ENCODE measurements at places on chromosomes 1 and 21.

- DNase-seq = no peak
These were observed 413.9 kb downstream of the ADGRL2 start for GRCh38 chr1:82214606-82215005.

DNA sequence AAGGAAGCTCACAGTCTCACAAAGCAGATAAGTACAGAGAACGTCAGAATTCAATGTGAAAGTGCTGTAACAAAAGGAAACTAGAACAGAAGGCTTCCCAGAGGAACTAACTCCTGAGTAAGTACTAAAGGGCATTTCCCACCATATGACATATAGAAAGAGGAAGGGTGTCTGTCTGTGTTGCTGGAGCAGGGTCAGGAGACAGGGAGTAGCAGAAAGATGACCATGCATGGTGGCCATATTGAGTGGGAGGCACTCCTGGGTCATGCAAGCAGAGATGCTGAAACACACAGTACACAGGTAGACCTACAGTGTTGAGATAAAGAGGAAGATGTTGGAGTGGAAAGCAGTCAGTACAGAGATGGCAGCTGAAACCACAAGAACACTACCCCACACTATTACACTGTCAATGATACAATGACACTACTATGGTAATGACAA lies 47.3 kb downstream of the SLC25A24 start:
- no peak for DNase-seq

GRCh38 chr1:149934356-149934755 lies 2.3 kb downstream of the MTMR11 start:
- no peak for DNase-seq

DNA sequence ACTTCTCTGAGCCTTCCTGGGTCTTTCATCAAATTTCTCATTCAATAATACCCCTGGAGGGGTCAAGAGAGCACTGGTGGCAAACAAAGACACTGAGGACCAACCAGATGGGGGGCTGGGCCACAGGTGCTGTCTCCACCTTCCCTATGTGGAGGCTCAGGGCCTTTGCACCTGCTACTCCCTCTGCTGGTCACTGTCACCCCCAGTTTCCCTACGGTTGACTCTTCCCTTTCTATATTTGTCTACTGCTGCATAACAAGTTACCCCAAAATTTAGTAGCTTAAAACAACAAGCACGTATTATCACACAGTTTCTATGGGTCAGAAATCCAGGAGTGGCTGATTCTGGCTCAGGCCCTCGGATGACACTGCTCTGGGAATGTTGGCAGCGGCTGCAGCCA lies 138.8 kb upstream of the RUNX3 start:
- DNase-seq = no peak

- DNase-seq = no peak
These were observed 2.8 kb upstream of the USP1 start for GRCh38 chr1:62433861-62434617.

GRCh38 chr1:69475021-69475420 lies 92.7 kb upstream of the LRRC7 start:
- DNase-seq = no peak

DNA sequence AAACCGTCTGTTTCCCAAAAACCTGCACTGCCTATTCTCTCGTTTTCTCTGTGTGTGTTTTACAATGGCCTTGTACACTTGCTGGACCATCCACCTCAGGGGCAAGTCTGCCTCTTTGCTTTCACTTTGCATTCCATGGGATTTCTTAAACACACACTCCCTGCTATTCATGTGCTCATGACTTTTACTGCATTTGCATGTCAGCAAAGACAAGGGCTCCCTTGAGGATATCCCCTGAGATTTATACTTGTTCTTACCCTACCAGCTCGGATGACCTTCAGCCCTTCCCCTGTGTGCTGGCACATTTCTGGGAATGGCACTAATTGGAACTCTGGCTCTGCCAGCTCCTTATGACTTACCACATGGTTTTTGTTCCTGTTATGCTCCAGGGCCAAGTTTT lies 386.9 kb downstream of the AMY1C start:
- DNase-seq = no peak

- DNase-seq = peak; percentile 55
These were observed 49.4 kb upstream of the KIAA1614 start for GRCh38 chr1:180863158-180863775.

- no peak for DNase-seq
These were observed 3.0 kb upstream of the ATP1B1 start for GRCh38 chr1:169103480-169103893.

DNA sequence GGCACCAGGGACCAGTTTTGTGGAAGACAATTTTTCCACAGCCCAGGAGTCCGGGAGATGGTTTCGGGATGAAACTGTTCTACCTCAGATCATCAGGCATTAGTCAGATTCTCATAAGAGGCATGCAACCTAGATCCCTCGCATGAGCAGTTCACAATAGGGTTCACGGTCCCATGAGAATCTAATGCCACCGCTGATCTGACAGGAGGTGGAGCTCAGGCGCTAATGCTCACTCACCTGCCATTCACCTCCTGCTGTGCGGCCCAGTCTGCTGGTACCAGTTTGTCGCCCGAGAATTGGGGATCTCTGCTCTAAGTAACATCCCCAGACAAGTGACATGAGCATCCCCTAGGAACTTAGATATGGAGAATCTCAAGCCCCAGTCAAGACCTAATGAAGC lies 180.7 kb downstream of the COQ8A start:
- no peak for DNase-seq

- no peak for DNase-seq
These were observed 54.3 kb downstream of the CENPF start for GRCh38 chr1:214657299-214657698.

DNA sequence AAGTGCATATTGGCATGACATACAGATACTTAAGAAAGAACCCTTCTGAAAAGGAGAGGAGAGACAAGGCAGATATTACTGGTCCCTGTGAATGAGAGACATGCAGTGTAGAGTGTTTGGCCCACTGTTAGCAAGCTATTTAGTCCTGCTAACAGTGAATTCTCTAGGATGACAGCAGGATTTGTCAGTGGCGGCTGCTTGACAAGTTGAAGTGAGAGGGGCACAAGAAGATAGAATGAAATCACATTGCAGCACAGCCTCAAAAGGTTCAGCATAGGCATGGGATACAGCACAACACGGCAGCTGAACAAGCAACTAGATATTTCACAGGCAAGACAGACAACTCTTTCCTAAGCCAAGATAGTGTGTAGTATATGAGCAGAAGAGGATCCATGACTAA lies 407.9 kb downstream of the PLA2G4A start:
- DNase-seq = no peak

DNA sequence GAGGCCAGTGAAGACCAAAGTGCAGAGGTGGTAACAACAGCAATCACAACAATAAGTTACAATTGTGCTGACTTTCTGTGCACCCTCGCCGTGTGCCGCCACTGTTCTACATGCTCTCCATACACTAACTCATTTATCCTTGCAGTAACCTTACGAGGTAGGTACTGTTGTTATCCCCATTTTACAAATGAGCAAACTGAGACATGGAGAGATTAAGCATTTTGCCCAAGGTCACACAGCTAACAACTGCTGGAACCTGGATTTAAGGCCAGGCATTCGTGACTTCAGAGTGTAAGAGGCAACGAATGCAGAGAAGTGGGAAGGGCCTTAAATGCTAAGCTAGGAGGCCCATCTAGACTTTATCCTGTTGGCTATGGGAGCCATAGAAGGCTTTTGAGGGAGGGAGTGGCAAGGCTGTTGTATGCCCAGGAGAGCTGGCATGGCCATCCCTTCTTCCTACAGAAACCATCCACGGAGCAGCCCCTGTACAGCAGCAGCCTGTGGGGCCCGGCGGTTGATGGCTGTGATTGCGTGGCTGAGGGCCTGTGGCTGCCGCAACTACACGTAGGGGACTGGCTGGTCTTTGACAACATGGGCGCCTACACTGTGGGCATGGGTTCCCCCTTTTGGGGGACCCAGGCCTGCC lies 36.6 kb downstream of the AZIN2 start:
- no peak for DNase-seq

DNA sequence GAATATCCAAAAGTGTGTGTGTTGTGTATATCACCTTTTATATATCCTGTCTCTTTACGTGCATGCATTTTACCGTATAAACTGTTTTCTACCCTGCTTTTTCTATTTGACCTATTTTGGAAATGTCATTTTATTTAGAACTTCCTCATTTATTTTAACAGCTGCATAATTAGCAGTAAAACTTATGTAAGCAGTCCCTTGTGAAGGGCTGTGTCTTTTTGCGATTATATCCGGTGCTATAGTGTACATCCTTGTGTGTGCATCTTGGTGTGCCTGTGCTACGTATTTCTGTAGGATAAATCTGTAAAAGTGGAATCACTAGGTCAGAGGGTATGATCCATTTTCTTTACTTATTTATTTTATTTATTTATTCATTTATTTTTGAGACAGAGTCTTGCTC lies 7.2 kb downstream of the LGALS8 start:
- DNase-seq = no peak

DNA sequence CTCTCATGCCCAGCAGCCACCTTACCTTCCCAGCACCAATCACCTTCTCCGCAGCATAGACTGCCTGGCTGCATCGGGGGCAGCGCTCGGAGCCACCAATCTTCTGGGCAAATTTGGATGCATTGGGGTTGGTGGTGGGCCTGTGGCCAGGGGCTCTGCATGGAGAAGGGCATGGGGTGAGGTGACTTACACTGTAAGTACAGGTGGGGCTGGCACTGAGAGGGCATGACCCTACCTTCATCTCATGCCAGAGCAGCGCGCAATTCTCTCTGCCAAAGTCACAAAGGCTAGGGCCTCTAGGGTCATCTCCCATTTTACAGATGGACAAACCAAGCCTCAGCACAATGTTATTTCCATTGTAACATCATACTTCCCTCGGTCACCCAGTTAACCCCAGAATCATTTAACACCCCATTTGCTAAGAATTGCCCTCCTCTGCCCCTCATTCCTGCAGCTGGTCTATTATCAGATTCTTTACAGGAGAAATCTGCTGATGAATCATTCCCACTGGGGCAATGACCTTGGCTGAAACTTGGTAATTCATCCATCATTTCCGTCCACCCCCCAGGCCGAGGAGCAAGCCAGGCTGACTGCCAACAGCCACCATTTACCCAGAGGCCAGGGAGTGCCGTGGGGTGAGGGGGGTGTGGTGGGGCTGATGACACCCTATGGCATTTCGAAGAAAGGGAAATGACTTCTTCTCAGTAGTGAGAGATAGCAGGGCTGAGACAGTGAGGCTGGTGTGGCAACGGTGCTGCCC lies 17.9 kb downstream of the CSRP1 start:
- peak; percentile 98 for DNase-seq
